ENCODE measurements at places on chromosomes 7 and 10. TPM values are rescaled to one million over a fixed set of nuclear protein-coding genes. Genes with fewer than 3 reads are reported as not detected.

CTAGE6 gene
- 2.1 TPM for total RNA-seq

GPNMB gene
- total RNA-seq = 49.6 TPM

CHRM2 gene
- 0.52 TPM for total RNA-seq

PRSS37 gene
- total RNA-seq = not detected

LRRD1 gene
- total RNA-seq = 0.52 TPM

ENTPD7 gene
- 4.7 TPM for total RNA-seq

TPK1 gene
- 7.3 TPM for total RNA-seq

Data from skeletal muscle tissue (tissue), 5 donors.